ENCODE measurements at places on chromosomes 3 and 15.
A peak's percentile ranks its signal among the peaks of the same experiment; 100 is the strongest.

GRCh38 chr15:69990566-69991421, 106.9 kb downstream of the TLE3 start:
- no peak for DNase-seq

- no peak for DNase-seq
Measured at GRCh38 chr3:179852142-179852905, 184.4 kb downstream of the PEX5L start.

GRCh38 chr3:195097331-195098255, 173.4 kb downstream of the XXYLT1 start:
- no peak for DNase-seq

- DNase-seq, result peak; percentile 14
Measured at GRCh38 chr3:59235634-59236012, 185.8 kb upstream of the CFAP20DC start.

DNA sequence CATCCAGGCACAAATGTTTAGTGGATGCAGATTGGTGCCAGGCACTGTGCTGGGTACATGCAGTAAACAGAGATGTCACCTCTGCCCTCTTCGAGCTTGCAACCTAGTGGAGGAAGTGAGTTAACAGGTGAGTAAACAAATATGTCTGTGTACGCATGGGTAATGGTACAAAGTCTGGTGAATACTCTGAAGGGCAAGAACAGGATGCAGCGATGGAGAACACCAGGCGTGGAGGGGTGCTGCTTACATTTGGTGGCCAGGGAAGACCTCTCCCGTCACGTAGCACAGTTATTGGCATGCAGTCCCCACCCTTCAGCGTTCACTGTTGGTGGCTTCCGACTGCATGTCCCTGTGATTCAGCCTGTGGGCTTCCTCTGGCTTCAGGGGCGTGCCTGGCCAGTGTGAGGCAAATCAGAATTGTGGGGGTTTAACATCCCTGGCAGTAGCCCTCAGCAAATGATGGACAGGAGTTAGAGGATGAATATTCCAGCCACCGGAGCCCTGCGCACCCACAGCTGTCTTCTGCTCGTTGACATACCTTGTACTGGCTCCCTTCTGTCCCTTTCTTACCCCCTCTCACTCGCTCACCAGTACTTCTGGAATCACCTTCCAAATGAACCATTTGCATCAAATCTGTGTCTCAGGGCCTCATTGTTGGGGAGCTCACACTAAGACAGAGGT, 9.1 kb upstream of the HDAC11 start:
- DNase-seq, result no peak

DNA sequence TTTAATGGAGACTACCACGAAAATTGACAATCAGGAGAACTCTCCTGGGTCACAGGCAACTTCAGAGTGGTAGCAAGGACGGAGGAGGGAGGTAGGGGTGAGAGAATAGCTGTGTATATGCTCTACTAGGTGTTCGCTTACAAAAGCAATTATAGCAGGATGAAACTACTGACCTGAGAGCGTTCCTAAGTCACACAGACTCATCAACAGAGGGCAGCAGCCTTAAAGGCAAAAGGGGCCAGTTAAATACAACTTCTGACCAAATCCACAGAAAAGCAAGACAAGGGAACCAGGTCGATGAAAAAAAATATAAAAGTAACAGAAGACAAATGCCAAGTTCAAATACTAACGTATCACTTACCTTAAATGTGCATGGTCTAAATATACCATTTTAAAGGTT, 894.6 kb downstream of the PLOD2 start:
- DNase-seq, result no peak

- DNase-seq, result peak; percentile 46
Measured at GRCh38 chr3:142723665-142723967, 218 bp upstream of the TRPC1 start.

Data from activated gamma-delta T cell treated with anti-CD3 and anti-CD28 coated beads, Interleukin-2, amount 50 U/mL, for 16 hours (primary cell).